ENCODE measurements at places on chromosomes 1 and 21.

DNA sequence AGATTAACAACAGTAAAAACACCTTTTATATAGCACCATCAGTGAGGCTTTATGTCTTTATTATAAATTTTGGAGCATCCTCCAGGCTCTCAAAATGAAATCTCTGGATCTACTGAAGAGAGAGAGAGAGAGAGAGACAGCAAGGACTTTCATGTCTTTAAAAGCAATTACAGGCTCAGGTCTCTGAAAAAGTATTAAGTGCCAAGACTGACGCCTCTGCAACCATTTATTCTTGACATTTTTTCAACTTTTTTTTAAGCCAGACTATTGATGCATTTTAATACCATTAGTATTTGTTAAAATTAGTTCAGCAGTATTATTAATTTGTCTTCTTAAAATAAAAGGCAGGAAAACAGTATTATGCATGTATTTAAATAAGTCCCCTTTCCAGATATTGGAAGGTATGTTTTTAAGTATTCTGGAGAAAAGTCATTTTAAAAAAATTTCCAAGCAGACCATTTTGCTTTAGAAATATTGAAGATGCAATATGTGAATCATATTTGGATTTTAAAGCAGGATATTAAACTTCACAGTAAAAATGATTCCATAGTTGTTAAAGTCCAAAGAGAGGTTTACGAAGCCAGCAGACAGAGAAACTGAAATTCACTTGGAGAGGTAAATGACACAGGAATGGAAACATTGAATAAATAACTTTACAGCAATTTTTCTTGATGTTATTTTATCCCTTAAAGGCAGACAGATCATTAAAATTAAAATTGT is 35.4 kb upstream of the APOBEC4 start:
- DNase-seq = no peak

DNA sequence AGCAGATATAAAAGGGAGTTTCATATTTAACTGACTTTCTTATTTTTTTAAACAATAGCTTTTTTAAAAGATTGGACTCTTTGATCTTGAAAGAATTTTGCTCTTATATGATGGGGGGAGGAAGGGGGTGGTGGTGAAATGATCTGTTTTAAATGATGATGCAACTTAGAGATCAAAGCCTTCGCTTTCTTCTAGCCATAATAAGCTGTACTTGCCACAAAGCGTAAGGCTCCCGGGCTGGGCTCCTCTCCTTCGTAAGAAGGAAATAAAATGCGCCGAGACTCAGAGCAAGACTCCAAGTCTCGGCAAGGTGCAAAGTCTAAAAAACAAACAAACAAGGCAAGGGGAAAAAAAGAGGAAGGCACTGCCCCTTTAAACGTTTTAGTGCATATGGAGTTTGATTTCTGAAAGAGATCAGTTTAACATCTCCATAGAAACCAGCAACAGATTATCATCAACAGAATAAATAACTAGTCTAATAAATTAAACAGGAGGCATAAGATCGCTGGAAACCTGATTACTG is 3.3 kb downstream of the CASZ1 start:
- DNase-seq = no peak

- no peak for DNase-seq
Observed at GRCh38 chr21:28636752-28637691, 355.7 kb downstream of the LTN1 start.

- no peak for DNase-seq
Observed at GRCh38 chr1:235545292-235545930, 41.2 kb upstream of the B3GALNT2 start.

DNA sequence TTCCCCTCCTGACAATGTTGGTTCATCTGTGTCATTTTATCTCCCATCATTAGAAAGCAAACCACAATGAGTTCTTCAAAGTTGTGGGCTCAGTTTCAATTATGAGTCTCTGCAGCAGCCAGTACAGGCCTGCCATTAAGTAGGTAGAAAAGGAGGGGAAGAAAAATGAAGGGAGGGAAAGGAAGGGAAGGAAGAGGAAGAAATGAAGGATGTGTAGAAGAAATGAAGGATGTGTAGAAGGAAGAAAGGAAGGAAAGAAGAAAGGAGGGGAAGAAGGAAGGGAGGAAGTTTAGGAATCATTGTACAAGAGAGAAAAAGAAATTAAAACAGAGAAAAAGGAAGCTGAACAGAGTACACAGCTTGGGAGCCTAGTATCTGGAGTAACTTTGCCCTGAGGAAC is 498.3 kb upstream of the DAB1 start:
- no peak for DNase-seq

GRCh38 chr1:205536759-205537361 is 32.4 kb downstream of the CDK18 start:
- no peak for DNase-seq
